Stimulated activated CD4-positive, alpha-beta T cell treated with anti-CD3 and anti-CD28 coated beads, TNF-alpha, amount 100 ng/mL, for 24 hours (primary cell): ENCODE measurements at places on chromosomes 12 and 14.

DNA sequence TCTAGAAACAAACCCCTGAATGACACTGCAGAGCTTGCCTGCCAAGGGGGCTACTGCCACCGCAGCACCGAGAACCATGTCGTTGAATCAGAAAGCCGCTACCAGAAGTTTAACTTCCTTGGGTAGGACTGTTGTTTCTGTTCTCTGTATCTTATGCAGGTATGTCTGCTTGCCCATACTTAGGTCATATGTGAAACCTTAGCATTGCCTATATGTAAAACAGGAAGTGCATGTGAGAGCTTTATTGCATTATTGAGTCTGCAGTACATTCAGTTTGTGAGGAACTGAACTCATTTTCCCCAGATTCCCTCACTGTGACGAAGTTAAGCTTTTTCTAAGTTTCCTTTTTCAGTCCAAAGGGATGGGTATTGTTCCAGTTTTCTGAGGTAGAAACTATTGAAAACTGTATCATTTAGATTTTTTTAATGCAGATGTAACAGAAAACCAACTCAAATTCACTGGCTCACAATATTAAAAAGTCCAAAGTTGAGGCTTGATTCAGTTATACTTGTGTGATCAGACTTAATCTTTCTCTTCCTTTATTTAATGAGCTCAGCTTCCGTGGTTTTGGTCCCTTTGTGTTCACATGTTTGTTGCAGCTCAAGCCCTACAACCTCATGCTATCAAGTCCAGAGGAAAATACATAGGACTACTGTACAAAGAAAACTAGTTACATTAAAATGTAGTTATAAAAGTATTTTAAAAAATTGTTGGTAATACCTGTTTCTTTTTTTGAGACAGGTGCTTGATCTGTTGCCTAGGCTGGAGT lies 6.9 kb downstream of the FBXO34 start:
- DNase-seq: no peak

DNA sequence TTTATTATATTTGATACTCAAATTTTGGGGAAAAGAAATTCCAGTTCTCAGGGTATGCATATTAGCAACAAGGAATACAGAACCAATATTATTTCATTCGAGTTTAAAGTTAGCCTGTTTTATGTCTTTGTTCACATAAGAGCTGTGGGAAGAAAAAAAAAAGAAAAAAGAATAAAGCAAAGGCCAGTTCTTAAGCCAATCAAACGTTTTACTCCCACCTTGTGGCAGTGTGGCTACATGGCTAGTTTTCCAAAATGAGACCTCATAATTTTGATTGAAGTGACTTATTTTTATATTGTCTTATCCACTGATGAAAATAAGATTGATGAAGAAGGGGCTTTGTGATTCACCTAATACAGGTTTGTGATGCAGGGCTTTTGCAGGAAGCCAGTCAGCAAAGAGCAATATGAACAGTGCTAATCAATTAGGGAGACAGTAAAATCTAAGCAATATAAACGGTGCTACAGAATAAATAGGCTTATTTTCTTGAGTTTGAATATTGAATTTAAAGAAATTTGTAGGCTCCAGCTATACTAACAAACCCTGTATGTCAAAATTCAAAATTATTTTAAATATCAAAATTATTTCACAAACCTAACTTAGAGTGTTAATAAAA lies 624.1 kb upstream of the FOXG1 start:
- no peak for DNase-seq

- DNase-seq: no peak
Measured at GRCh38 chr12:117282490-117282889, 78.9 kb downstream of the NOS1 start.

DNA sequence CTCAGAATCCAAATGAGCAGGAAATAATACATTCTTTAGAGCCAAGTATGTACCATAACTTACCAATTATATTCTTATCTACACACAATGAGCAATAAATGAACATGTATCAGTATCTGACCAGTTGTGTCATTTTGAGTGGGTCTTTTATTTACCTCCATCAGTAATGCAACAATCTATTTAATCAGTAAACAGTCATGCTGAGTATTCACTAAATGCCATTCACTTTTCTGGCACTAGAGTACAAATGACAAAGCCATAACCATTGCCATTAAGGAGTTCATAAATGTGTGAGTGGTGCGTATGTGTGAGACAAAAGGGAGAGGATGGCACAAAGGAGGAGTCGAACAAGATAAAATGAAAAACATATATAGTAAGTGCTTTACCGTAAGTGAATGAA lies 1.5 kb upstream of the STRAP start:
- DNase-seq: no peak
